Trophoblast cell (in vitro differentiated cells and primary cell): ENCODE measurements at places on chromosomes 5 and 9.

DNA sequence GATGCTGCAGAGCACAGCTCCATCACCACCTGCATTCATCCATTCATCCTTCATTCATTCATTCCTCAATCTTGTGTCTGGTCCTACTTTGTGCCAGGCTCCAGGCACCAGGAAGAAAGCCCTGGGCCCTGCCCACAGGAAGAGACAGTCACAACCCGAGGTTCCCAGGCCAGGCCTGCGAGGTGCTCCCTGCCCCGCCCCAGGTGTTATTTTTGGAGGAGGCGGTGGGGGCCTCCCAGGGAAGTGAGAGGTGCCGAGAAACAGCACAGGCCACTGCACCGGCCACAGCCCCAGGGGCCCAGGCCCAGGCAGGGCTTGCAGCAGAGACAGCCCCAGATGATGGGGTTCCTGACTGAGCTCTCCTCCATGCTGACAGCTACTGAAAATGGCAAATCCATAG is 33.4 kb downstream of the VAV2 start:
- H3K4me3 ChIP-seq = no peak overlapping the region
- peaks cover 53% of the 10 kb centered on the region for H3K4me1 ChIP-seq
- no peak for DNase-seq
- no peaks in the 10 kb centered on the region for H3K27me3 ChIP-seq

GRCh38 chr9:117677572-117677971 is 26.6 kb upstream of the TLR4 start:
- H3K36me3 ChIP-seq = no peaks in the 10 kb centered on the region
- H3K4me3 ChIP-seq = no peak overlapping the region
- DNase-seq = no peak
- no peaks in the 10 kb centered on the region for H3K27me3 ChIP-seq

DNA sequence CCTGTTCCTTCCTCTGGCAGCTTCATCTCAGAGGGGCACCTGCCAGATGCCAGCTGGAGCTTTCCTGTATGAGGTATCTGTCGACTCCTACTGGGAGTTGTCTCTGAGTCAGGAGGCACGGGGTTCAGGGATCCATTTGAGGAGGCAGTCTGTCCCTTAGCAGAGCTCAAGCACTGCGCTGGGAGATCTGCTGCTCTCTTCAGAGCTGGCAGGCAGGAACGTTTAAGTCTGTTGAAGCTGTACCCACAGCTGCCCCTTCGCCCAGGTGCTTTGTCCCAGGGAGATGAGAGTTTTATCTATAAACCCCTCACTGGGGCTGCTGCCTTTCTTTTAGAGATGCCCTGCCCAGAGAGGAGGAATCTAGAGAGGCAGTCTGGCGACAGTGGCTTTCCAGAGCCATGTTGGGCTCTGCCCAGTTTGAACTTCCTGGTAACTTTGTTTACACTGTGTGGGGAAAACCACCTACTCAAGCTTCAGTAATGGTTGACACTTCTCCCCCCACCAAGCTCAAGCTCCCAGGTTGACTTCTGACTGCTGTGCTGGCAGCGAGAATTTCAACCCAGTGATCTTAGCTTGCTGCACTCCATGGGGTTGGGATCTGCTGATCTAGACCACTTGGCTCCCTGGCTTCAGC is 11.8 kb upstream of the ITGA2 start:
- H3K4me3 ChIP-seq = no peak overlapping the region
- no peaks in the 10 kb centered on the region for H3K4me1 ChIP-seq
- no peak for DNase-seq
- H3K36me3 ChIP-seq = no peaks in the 10 kb centered on the region
- no peaks in the 10 kb centered on the region for H3K27me3 ChIP-seq
- H3K27ac ChIP-seq = no peak overlapping the region

DNA sequence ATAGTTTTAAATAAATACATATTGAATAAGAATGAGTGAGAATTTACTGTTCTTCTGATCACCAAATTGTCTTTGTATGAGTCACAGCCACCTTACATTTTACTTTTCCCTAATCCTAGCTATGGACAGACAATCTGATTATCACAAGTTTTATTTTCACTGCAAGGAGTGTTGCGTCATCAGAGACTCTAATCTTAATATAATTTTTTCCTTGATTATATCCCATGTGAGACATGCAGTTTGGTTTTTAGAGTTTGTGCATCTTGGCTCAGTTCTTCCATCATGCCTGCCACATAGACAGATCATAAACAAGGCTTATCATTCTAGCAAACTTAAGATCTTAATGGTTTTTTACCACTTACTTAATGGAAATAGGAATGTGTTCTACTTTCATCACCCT is 478.5 kb upstream of the CDH18 start:
- no peak overlapping the region for H3K27ac ChIP-seq
- no peaks in the 10 kb centered on the region for H3K27me3 ChIP-seq
- H3K4me1 ChIP-seq = no peaks in the 10 kb centered on the region

DNA sequence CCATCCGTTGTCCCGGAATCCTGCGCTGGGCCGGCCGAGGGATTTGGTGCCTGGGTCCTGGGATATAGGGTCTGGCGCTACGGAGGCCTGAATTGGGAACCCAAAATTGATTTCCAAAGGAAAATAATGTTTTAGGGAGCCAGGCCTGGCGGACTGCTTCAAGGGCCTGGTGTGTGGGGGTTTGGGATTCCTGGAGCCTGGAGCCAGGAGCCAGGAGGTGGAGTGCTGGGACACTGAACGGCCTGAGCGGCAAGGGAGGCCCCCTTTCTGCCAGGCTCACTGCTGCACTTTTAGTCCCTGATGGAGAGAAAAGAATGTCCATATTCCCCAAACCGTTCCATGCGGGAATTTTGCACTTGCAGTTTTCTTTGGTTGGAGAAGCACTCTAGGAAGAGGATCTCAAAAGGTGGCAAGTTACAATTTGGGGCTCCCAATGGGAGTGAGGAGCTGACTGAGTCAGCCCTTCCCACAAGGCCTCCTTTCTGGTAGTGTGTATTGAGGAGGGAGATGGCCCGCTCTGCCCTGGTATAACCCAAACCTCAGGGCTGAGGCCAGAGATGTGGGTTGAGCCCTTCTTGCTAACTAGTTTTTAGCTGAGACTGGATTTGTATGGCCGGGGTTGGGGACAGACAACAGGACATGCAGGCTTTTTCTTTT is 2.2 kb downstream of the LMX1B start:
- H3K4me3 ChIP-seq = no peak overlapping the region
- H3K36me3 ChIP-seq = no peaks in the 10 kb centered on the region
- H3K27me3 ChIP-seq = peaks cover 96% of the 10 kb centered on the region
- H3K27ac ChIP-seq = no peak overlapping the region

DNA sequence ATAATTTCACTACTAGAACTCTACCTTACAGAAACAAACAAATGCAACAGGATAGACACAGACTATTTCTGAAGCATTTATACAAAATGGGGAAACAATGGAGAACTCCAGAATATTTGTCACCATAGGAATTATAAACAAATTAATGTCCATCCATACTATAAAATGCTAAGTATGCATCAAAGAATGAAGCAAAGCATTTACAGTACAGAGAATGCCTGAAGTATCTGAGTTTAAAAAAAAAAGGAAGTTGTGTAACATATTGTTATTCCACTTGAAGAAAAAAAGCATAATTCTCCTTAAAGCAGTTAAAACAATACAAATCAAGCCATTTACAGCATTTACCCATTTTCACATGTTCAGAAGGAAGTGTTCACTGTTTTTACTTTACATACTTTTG is 53.0 kb downstream of the DROSHA start:
- H3K36me3 ChIP-seq = peaks cover 8% of the 10 kb centered on the region
- no peaks in the 10 kb centered on the region for H3K4me1 ChIP-seq
- no peak overlapping the region for H3K4me3 ChIP-seq
- DNase-seq = no peak
- no peaks in the 10 kb centered on the region for H3K27me3 ChIP-seq
- no peak overlapping the region for H3K27ac ChIP-seq

- no peak for DNase-seq
- peaks cover 5% of the 10 kb centered on the region for H3K4me1 ChIP-seq
These were observed 3.0 kb upstream of the SLC25A48 start for GRCh38 chr5:135831439-135831838.

GRCh38 chr5:89270901-89271300 is 387.9 kb upstream of the MEF2C start:
- H3K4me1 ChIP-seq = no peaks in the 10 kb centered on the region
- H3K27me3 ChIP-seq = no peaks in the 10 kb centered on the region
- no peak overlapping the region for H3K4me3 ChIP-seq
- no peak for DNase-seq
- no peak overlapping the region for H3K27ac ChIP-seq

DNA sequence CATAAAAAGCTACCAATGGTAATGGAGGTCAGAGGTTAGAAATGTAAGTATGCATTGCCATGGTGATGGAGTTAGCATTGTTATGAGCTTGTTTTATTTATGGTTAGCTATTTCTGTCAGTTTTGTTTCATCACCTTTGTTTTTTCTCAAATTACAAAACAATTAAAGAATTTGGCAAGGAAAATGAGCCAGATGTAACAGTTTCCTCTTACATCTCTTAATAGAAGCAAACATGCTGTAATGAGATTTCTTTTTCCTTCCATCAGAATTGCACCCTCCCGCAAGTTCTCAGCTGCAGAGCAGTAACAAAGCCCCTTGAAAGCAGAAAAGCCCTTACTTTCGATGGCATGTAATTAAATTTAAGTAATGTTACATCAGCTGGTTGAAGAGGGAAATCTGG is 233.0 kb downstream of the SGCD start:
- H3K4me1 ChIP-seq = no peaks in the 10 kb centered on the region
- H3K27ac ChIP-seq = no peak overlapping the region
- no peaks in the 10 kb centered on the region for H3K27me3 ChIP-seq
- H3K36me3 ChIP-seq = no peaks in the 10 kb centered on the region

DNA sequence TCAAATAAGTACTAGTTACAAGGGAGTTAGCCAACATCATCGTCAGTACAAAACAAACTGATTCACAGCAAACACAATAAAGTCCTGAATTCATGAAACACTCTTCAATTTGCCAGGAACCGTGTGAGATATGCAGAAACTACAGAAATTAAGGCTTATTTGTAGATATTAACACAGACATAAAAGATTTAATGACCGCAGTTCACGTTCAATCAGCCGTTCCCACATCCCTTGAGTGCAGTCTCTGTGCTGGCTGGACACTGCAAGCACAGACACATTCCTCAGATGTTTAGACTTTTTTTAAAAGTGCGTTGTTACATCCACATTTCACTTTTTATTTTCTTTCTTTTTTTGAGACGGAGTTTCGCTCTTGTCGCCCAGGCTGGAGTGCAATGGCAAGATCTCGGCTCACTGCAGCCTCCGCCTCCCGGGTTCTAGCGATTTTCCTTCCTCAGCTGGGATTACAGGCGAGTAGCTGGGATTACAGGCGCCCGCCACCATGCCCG is 566 bp upstream of the CEP78 start:
- H3K36me3 ChIP-seq = no peaks in the 10 kb centered on the region
- H3K4me1 ChIP-seq = peaks cover 7% of the 10 kb centered on the region
- DNase-seq = peak; percentile 31
- peak overlapping the region; percentile 93 for H3K4me3 ChIP-seq

DNA sequence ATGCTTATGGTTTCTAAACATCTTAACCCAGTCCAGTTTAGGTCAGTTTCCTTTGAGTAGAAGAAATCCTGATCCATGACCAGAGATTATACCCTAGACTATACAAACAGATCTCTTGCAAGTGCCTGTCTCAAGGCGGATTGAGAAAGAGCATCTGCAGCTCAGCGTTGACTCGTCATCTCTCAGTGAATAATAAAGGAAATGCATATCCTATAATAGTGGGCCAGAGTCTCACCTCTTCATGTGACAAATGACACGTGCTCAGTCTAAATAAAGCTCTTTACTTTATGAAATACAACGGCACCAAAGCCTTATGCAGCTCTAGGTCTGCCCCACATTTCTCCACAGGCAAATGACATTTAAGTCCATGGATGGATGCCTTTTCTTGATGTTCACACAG is 179.4 kb upstream of the NR3C1 start:
- H3K36me3 ChIP-seq = no peaks in the 10 kb centered on the region
- no peak overlapping the region for H3K27ac ChIP-seq
- no peaks in the 10 kb centered on the region for H3K27me3 ChIP-seq
- H3K4me1 ChIP-seq = no peaks in the 10 kb centered on the region
- peak; percentile 43 for DNase-seq

DNA sequence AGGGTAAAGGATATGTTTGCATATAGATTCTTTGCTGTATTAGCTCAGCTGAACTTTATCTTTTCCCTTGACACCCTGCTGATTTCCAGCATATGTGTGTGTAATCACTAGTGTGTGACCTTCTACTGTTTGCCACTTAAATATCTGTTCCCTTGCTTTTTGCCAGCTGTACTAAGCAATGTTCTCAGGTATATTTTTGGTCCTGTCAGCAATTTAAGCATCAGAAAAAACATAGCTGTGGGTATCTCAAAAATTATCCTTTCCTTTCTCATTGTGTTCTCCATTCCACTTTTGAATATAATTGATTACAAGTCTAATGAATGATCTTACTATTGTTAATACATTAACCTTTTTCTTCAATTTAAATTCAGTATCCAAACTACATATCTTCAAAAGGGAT is 59.2 kb upstream of the CDH10 start:
- no peak for DNase-seq
- no peaks in the 10 kb centered on the region for H3K27me3 ChIP-seq
- no peak overlapping the region for H3K27ac ChIP-seq
- no peaks in the 10 kb centered on the region for H3K36me3 ChIP-seq

GRCh38 chr5:19555876-19556275 is 432.1 kb downstream of the CDH18 start:
- H3K36me3 ChIP-seq = no peaks in the 10 kb centered on the region
- no peak overlapping the region for H3K4me3 ChIP-seq
- no peak overlapping the region for H3K27ac ChIP-seq
- no peaks in the 10 kb centered on the region for H3K27me3 ChIP-seq
- no peak for DNase-seq

- no peaks in the 10 kb centered on the region for H3K36me3 ChIP-seq
- no peak overlapping the region for H3K27ac ChIP-seq
- peaks cover 9% of the 10 kb centered on the region for H3K4me1 ChIP-seq
- no peaks in the 10 kb centered on the region for H3K27me3 ChIP-seq
- no peak for DNase-seq
These were observed 132.5 kb downstream of the HSD17B3 start for GRCh38 chr9:96169484-96169883.

- H3K4me1 ChIP-seq = no peaks in the 10 kb centered on the region
- no peak overlapping the region for H3K4me3 ChIP-seq
- H3K27me3 ChIP-seq = no peaks in the 10 kb centered on the region
- no peak overlapping the region for H3K27ac ChIP-seq
- no peak for DNase-seq
- H3K36me3 ChIP-seq = no peaks in the 10 kb centered on the region
These were observed 69.5 kb upstream of the ELL2 start for GRCh38 chr5:96031180-96031579.

GRCh38 chr5:156093024-156093423 is 233.9 kb upstream of the SGCD start:
- H3K4me1 ChIP-seq = no peaks in the 10 kb centered on the region
- H3K27ac ChIP-seq = no peak overlapping the region
- no peaks in the 10 kb centered on the region for H3K36me3 ChIP-seq

GRCh38 chr9:93952119-93952783 is 2.9 kb downstream of the BARX1 start:
- no peaks in the 10 kb centered on the region for H3K36me3 ChIP-seq
- peaks cover 18% of the 10 kb centered on the region for H3K4me1 ChIP-seq
- H3K27me3 ChIP-seq = peaks cover 97% of the 10 kb centered on the region
- no peak overlapping the region for H3K27ac ChIP-seq
- DNase-seq = no peak

GRCh38 chr9:131496844-131497405 is 5.8 kb upstream of the POMT1 start:
- no peak overlapping the region for H3K27ac ChIP-seq
- H3K4me3 ChIP-seq = no peak overlapping the region
- no peak for DNase-seq
- H3K27me3 ChIP-seq = no peaks in the 10 kb centered on the region
